ENCODE measurements at places on chromosomes 5 and 9.

DNA sequence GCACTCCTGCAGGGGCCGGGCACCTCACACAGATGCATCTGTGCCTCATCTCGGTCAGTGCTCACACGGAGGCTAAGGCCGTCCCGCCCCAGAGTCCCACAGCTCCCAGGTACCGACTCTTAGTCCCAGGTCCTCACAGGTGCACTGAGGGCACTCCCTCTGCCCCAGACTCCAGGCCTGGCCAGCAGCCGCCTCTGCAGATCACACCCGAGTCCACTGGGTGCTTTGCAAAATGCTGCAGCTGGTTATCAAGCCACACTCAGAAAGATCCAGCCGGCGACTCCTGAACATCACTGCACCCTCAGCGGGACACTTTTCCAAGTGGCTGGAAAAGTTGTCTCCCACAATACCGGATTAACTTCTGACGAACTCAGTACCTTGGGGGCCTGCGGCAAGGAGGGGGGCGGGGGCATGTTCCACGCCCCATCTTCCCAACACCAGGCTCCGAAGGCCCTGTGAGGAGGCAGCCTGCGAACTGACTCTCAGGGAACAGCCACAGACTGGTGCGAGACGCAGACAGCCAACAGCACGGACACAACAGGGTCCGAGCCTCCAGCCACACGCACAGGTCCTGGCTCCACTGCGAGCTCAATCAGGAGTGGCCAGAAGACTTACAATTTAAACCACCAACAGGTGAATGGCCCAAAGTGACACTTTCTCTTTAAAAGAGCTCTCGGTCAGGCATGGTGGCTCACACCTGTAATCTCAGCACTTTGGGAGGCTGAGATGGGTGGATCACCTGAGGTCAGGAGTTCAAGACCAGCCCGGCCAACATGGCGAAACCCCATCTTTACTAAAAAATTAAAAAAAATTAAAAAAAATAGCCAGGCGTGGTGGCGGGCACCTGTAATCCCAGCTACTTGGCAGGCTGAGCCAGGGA lies 4.0 kb downstream of the BRD3 start:
- DNase-seq: no peak

GRCh38 chr9:134778841-134779411 lies 101.7 kb upstream of the FCN2 start:
- DNase-seq: no peak

GRCh38 chr5:64298586-64298985 lies 132.9 kb downstream of the RNF180 start:
- DNase-seq: no peak

DNA sequence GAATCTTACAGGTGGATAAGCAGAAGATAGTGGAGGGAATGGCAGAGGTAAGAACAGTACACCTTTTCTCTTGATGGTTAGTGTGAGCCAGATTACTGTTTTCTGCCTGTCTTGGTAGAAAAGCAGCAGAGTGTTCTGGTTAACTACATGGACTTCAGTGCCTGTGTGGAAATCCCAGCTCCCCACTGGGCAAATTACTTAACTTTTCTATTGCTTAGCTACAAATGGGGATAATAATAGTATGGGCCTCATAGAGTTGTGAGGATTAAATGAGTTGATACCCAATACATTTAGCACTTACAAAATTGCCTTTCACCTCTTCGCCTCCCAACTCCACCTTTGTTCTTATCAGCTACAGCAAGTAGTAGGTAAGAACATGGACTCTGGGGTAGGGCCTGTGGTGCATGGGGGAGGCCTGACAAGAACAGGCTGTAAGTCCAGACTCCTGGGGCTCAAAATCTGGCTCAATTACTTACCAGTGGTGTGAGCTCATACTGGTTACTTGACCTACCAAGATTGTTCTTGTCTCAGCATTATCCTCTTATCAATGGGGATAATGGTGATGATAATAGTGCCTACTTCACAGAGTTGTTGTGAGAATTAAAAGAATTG lies 125.1 kb downstream of the LIFR start:
- no peak for DNase-seq

- no peak for DNase-seq
Observed at GRCh38 chr5:37435261-37435660, 56.1 kb downstream of the WDR70 start.

DNA sequence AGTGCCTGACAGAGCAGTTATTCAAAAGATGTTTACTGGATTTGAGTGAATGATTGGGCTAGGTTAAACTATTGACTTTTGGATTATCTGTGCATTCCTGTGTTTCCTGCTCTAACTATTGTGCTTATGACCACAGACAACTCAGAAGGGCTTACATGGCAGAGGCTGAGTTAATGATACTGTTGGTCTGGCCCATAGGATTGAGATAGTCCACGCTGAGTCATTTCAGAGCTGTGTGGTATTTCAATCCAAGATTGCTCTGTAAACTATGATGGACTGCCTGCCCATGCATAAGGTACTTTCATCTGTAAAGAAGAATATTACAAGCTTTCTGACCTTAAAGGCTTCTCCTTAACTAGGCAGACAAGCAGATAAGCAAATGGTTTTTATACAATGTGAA lies 49.1 kb upstream of the SLIT3 start:
- DNase-seq: no peak

GRCh38 chr9:123631862-123632261 lies 275.9 kb downstream of the CRB2 start:
- DNase-seq: no peak

- DNase-seq: no peak
Observed at GRCh38 chr5:169992789-169993484, 12.6 kb upstream of the INSYN2B start.

DNA sequence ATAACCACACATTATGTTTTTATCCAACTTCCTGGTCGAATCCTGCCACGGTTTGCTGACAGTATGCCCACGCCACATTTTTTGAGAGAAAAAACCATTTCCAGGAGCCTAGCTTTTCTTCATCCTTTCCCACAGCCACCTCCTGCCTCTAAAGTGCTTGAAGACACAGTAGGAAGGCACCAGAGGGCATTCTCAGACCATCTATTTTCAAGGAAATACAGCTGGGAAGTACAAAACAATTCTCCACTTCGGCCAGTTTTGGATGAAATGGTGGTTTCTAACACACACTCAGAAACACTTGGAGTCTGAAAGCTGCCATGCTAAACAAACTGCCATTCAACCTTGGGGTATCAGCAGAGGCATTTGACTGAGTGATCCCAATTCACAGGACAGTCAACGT lies 86.3 kb upstream of the RPS23 start:
- no peak for DNase-seq

- DNase-seq: no peak
Observed at GRCh38 chr5:172569861-172570558, 71.1 kb upstream of the NEURL1B start.

- no peak for DNase-seq
Observed at GRCh38 chr9:126320158-126320922, 6.3 kb upstream of the MVB12B start.

GRCh38 chr9:70420441-70421271 lies 6.2 kb upstream of the KLF9 start:
- DNase-seq: peak; percentile 48

DNA sequence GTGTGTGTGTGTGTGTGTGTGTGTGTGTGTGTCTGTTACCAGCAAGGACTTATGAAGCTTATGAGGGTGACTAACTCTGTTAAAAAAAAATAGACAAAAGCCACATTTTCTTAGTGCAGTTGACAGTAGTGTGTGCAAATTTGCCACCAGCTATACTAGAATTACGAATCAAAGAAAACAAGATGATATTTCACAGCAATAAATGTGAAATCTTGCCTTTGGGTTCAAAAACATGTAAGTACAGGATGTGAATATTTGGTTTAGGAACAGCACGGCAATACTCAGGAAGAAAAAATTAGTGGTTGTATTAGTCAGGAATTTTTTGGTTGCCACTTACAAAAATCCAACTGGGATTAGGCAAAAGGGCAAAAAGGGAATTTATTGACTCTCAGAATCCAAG lies 117.4 kb downstream of the NPR3 start:
- DNase-seq: no peak

DNA sequence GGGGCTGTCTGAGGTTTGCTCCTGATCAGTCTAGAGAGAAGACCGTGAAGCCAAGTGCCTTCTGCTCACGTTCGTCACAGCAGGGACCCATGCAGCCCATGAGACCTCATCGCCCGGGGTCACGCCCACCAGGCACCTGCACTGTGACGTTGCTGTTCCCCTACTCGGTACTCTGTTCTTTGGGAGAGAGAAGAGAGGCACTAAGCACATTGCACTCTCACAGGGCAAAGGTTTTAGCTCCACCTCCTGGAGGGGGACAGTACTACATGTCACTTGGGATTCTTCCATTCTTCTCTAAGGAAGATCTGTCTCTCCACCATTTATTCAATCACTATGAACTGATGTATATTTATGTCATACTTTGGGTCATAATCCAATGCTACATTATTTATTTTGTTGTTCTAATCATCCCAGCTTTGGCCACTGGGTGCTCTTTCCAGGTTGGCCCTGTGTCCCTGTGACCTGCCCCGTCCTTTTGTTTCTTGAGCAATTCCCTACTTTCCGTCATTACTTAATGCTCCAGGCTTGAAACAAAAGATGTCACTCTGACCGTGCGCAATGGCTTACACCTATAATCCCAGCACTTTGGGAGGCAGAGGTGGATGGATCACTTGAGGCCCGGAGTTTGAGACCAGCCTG lies 31.4 kb upstream of the BRD3 start:
- peak; percentile 25 for DNase-seq

GRCh38 chr5:61603211-61603908 lies 271.3 kb downstream of the ZSWIM6 start:
- DNase-seq: no peak

GRCh38 chr9:127651697-127652610 lies 39.9 kb downstream of the STXBP1 start:
- DNase-seq: no peak

GRCh38 chr5:180590543-180591310 lies 572 bp downstream of the SCGB3A1 start:
- no peak for DNase-seq

- DNase-seq: no peak
Observed at GRCh38 chr9:126861707-126862103, 1.3 kb downstream of the ZBTB34 start.

- DNase-seq: no peak
Observed at GRCh38 chr9:68495247-68495646, 45.4 kb downstream of the TMEM252 start.

DNA sequence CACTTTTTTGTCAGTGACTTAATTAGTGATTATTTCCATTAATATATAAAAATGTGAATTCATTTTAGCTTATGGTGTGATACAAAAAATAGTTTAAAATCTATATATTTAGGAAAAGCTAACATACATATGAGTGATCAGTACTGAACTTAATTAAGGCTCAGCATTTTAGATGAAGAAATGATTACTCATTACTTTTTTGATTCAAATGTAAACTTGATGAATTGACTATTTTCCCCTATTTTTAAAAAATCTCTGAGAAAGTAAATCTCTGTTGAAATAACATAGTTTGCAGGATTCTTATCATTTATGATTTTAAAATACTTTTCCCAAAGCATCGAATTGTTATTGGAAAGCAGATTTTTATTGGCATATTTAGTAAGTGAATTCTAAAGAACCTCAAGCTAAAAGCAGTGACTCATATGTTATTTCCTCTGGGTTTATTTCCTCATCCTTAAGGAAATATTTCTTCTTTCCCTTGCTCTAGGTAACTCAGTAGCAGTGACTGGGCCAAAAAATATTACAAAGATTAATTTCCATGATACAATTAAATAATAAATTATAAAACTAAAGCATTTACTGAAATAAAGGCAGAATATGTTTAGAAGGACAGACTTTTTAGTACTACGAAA lies 290.6 kb downstream of the FER start:
- DNase-seq: no peak

GRCh38 chr5:62372600-62372999 lies 31.1 kb downstream of the DIMT1 start:
- no peak for DNase-seq

DNA sequence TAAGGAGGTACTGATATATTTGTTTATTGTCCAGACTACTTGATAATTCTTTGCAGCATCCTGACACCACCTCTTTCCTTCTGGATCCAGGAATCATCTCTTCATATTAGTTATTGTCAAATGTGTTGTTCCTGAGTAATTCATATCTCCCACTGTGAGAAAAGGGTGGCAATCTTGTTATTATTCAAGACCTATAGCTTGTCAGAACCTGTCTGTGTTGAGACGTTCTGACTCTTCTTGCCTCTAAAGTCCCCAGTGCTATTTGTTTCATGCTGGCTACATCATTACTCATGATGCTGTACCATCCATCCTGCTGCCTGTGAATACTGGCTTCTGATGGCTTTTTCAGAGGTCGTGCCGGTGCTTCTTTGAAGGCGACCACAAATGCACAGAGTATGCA lies 68.7 kb upstream of the TAF11L2 start:
- no peak for DNase-seq

DNA sequence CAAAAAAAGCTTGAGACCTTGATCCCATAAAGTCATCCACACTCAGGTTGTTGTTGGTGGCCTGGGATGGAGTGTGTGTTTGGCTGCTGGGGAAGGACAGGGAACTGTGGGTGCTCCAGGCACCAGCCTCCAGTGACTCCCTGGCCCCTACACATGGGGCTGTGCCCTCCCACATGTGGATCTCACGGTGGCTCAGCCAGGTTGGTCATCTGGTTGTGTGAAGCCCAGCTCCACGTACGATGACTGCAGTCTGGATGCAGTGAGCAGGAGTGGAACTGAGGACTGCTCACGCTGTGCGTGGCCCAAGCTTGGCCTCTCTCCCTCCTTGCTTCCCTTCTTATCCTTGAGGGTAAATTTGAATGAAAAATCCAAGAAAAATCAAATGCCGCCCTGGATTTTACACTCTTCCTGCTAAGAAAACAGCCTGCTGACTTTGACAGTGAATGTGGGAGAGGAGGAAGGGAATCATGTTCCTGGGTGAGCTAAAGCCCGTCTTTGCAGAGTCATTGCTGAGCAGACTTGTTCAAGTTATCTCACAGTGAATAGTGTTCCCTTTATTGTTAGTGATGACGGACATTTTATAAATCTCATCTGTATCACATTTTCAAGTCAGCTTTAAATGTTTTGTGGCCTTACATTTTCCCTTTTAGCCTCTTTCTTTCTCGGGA lies 65.1 kb upstream of the CACNA1B start:
- no peak for DNase-seq

DNA sequence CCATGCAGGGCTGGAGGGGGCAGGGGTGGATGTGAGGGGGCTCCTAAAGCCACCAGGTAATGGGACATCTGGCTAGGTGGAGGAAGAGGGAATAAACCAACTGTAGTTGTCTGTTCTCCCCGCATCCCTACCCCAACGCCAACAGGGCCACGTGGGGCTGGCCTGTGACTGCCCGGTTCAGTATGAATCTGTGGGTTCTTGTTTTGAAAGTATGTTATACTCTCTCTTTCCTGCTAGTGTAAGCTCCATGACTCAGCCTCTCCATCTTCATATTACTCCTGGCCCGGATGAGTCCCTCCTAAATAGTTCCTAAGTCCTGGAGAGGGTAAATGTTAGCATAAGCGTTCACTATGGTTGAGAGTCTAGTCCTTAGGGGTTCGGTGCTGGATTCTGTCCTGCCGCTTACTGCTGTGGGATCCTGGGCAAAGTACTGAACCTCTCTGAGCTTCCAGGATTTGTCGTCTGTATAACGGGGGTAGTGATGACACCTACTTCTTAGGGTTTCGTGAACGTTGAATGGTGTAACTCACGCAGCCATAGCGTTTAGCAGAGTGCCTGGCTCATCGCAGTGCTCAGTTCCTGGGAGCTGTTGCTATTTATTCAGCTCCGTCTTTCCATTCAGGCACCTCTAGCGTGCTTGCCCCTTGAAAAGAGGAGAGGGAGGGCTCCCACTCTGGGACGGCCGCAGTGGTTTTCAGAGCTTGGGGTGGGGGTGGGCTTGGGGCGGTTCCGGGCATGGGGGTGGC lies 28.8 kb downstream of the LHX2 start:
- DNase-seq: no peak

GRCh38 chr9:127336086-127336485 lies 60.9 kb upstream of the SLC2A8 start:
- no peak for DNase-seq

- no peak for DNase-seq
Observed at GRCh38 chr5:135241536-135241935, 157.5 kb downstream of the MACROH2A1 start.

Measured in stimulated activated CD4-positive, alpha-beta T cell treated with anti-CD3 and anti-CD28 coated beads, Interleukin-12 subunit alpha, Interleukin-12 subunit beta, amount 100 ng/mL, for 48 hours (primary cell).